ENCODE measurements at places on chromosomes 13 and 19. TPM values are rescaled to one million over a fixed set of nuclear protein-coding genes. Genes with fewer than 3 reads are reported as not detected.

Gene OR7G2
- total RNA-seq = not detected

Gene CCDC61
- total RNA-seq = 9.0 TPM

Gene DLL3
- total RNA-seq = not detected

Gene ZNF443
- total RNA-seq = 1.1 TPM

Gene KIR3DL1
- total RNA-seq = not detected

Gene ZSWIM4
- 2.9 TPM for total RNA-seq

Gene RDH8
- total RNA-seq = 0.97 TPM

Gene SMIM44
- total RNA-seq = not detected

Gene OLFM2
- total RNA-seq = 26.2 TPM

Gene NALCN
- 3.6 TPM for total RNA-seq

Gene BST2
- total RNA-seq = not detected

Gene LILRA1
- not detected for total RNA-seq

Gene EID2B
- total RNA-seq = 3.9 TPM

Gene LPAR2
- 1.8 TPM for total RNA-seq

Gene SLC10A2
- total RNA-seq = not detected

Gene CEACAM3
- not detected for total RNA-seq

Gene SERPINE3
- not detected for total RNA-seq

Gene OVOL3
- not detected for total RNA-seq

Gene UPK1A
- not detected for total RNA-seq

Gene LRRC63
- not detected for total RNA-seq

Gene SYNGR4
- total RNA-seq = not detected
